ENCODE measurements at places on chromosomes 4 and X.

GRCh38 chrX:38882894-38883626, 81.8 kb downstream of the MID1IP1 start:
- DNase-seq = no peak

- DNase-seq = no peak
Observed at GRCh38 chr4:113183032-113183605, 133.7 kb downstream of the ANK2 start.

DNA sequence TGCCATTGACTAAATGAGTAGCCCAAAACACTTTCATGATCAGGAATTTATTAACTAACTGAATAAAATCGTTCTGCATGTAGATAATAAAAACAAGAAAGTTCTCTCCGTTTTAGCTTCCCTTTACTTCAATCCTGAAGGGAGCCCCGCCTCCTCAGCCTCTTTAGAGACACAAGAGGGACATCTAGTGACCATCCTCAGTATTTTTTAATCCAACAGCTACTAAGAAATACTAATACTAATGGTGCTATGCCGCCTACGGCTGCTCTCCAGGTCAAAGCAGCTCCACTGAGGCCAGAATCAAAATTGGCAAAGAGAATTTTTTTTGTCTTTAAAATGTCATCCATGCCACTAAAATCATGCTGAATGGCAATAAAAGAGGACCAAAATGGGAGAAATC, 3.2 kb upstream of the PCDH19 start:
- no peak for DNase-seq

- DNase-seq = no peak
Observed at GRCh38 chr4:129327637-129328036, 231.7 kb downstream of the C4orf33 start.

DNA sequence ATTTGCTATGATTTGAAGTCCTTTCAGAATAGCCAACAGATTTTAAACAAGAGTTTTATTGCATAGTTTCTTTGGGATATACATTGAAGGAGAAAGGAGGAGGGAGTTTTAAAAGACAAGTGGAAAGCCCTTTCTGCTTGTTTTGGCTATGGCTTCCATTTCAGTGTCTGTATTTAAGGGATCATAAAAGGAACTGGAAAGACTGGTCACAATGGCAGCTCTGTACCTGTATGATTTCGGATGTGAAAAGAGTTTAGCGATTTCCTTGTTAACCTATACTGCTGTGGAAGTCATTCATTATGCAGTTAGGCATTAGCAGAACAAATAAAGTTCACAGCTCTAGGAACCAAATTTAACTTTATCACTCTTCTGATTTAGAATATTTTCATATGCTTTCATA, 60.7 kb downstream of the TET2 start:
- DNase-seq = no peak

- no peak for DNase-seq
Observed at GRCh38 chr4:145635117-145635516, 15.9 kb downstream of the MMAA start.

- DNase-seq = no peak
Observed at GRCh38 chr4:54806351-54806750, 148.6 kb downstream of the KIT start.

- DNase-seq = no peak
Observed at GRCh38 chrX:17596061-17596460, 141.2 kb upstream of the SCML1 start.

DNA sequence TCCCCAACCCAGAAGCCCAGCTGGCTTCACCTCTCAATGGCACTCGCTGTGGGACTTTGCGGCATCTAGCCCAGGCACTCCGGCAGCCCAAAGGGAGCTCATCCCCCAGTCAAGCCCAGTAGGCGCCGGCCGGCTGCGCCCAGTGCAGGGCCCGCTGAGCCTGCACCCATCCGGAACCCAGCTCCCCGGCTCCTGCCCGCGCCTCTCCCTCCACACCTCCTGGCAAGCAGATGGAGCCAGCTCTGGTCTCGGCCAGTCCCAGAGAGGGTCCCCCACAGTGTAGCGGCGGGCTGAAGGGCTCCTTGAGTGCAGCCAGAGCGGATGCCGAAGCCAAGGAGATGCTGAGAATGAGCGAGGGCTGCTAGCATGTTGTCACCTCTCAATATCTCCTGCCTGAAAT, 116.8 kb upstream of the UGT8 start:
- no peak for DNase-seq

DNA sequence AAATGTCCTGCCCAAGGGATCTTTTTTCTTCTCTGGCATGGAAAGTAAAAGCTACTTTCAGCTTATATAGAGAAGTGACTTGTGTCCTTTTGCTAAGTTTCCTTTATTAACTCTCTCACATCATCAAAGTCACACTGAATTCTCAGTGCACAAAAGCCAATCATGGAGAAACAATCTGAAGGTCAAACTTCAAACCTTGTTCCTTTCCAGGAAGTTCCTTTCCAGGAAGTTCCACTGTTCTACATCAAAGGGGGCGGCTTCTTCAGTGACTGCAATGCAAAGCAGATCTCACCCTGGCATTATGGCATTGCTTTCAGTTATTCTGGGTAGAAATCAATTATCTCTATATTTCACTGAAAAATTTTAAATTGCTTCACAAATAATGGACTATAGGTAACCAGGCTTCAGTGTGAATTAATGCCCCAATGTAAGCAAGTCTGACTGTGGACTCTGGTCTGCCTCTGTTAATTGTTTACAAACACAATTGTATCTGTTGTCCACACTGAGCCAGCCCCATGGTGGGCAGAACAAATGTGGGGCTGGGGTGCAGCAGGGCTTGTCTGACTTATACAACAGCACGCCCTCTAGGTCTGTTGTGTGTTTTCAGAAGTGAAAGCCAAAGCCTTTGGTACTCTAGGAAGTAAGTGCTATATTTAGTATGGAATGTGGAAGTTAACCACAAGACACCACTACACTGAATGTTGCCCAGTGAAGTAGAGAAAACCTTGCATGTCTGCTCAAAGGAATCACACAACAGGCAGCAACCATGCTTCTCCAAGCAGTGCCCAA, 98.8 kb downstream of the CDS1 start:
- no peak for DNase-seq

DNA sequence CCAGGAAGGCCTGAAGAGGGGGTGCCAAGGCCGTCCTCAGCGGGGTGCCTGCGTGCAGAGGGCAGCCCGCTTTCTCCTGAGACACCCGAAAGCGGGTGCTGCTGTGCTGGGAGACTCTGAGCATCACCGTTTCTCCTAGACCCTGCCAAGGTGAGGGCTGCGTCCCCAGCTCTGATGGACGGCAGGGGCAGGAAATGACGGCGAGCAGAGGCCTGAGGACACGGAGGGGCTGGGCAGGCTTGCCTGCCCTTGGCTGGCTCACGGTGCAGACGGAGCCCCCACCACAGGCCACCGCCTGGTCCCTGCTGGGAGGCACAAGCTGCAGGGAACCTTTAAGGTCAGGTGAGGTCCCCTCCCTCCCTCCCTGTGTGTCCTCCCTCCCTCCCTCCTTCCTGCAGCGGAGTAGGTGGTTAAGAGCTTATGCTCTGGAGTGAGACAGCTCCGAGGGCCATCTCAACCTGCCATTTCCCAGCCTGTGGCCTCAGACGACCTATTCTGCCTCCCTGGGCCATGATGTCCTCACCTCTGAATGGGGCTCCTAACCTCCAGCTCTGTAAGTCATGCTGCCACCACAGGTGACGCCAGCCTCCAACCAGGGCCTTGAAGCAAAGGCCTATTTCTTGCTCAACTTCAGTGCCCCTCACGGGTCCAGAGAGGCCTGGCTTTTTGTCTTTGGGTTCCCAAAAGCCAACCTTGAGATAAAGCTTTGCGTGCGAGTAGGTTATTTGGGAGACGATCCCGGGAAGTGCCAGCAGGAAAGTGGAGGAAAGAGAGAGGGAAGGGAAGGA, 54.2 kb upstream of the GRPEL1 start:
- DNase-seq = no peak

- DNase-seq = no peak
Observed at GRCh38 chrX:136452614-136453013, 35.1 kb upstream of the BRS3 start.

GRCh38 chrX:15334561-15334960, 762 bp downstream of the PIGA start:
- DNase-seq = no peak

- DNase-seq = no peak
Observed at GRCh38 chr4:102589743-102590142, 88.6 kb downstream of the NFKB1 start.

DNA sequence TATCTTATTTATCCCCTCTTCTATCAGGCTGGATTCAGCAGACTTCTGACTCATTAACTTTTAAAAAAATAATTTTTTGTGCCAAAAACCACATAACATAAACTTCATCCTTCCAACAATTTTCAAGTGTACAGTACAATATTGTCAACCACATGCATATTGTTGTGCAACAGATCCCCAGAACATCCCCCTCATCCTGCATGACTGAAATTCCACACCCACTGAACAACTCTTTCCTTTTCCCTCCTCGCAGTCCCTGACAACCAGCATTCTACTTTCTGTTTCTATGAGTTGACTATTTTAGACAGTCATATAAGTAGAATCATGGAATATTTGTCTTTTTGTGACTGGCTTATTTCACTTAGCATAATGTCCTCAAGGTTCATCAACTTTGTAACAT, 2.2 kb upstream of the MID2 start:
- no peak for DNase-seq

- DNase-seq = no peak
Observed at GRCh38 chr4:120446051-120446567, 379.5 kb upstream of the MAD2L1 start.

DNA sequence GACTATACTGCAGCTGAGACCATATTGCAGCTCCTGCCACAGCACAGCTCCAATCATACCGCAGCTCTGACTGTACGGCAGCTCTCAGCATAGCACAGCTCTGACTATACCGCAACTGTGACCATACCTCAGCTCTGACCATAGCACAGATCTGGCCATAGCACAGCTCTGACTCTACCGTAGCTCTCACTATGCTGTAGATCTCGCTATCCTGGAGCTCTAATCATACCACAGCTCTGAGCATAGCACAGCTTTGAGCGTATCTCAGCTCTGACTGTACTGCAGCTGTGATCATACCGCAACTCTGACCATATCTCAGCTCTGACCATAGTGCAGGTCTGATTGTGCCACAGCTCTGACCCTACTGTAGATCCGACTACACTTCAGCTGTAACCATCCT, 139.2 kb downstream of the ASMT start:
- no peak for DNase-seq

- DNase-seq = no peak
Observed at GRCh38 chr4:780716-781492, 45.0 kb downstream of the CPLX1 start.

- no peak for DNase-seq
Observed at GRCh38 chr4:6231663-6232165, 31.4 kb upstream of the JAKMIP1 start.

GRCh38 chr4:7752649-7753048, 187.0 kb downstream of the AFAP1 start:
- DNase-seq = no peak

GRCh38 chrX:15515931-15516330, 15.3 kb downstream of the BMX start:
- DNase-seq = no peak

DNA sequence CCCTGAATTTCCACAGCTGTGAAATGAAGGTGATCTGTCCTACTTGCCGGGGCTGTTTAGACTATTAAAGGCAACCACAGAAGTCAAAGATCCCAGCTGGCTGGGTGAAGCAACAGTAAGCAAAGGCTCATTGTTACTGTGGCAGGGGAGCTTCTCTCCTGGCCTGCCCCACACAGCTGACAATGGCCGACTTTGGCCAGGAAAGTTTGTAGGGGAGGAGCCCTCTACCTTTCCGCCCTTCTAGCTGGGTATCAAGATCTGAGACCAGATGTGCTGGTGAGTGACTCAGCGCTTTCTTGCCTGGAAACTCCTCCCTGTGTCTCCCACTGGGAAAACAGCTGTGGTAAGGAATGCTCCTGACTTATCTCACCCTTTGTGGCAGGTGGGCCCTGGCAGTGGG, 21.1 kb downstream of the RASSF6 start:
- DNase-seq = no peak

GRCh38 chrX:69139516-69139915, 25.7 kb downstream of the PJA1 start:
- DNase-seq = no peak

- DNase-seq = peak; percentile 67
Observed at GRCh38 chr4:1009542-1010394, 1.7 kb upstream of the FGFRL1 start.

DNA sequence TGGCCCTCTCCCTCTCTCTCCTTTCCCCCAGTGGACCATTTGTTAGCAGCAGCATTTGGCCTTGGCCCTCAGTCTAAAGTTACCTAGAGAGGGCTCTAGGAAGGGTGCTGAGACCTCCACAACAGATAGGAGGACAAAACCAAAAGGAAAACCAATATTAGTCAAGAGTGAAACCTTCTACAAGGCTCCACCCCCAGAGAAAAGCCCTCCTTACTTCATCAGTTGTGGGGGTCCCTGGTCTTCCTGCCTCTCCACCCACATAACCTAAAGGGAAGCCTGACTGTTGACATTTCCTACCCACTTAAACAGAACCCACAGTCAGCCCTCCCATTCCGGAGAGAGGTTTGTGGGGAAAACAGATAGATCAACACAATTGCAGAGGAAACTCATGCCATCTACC, 4.7 kb upstream of the CD40LG start:
- no peak for DNase-seq

- DNase-seq = no peak
Observed at GRCh38 chr4:150104404-150105027, 26.3 kb downstream of the DCLK2 start.

DNA sequence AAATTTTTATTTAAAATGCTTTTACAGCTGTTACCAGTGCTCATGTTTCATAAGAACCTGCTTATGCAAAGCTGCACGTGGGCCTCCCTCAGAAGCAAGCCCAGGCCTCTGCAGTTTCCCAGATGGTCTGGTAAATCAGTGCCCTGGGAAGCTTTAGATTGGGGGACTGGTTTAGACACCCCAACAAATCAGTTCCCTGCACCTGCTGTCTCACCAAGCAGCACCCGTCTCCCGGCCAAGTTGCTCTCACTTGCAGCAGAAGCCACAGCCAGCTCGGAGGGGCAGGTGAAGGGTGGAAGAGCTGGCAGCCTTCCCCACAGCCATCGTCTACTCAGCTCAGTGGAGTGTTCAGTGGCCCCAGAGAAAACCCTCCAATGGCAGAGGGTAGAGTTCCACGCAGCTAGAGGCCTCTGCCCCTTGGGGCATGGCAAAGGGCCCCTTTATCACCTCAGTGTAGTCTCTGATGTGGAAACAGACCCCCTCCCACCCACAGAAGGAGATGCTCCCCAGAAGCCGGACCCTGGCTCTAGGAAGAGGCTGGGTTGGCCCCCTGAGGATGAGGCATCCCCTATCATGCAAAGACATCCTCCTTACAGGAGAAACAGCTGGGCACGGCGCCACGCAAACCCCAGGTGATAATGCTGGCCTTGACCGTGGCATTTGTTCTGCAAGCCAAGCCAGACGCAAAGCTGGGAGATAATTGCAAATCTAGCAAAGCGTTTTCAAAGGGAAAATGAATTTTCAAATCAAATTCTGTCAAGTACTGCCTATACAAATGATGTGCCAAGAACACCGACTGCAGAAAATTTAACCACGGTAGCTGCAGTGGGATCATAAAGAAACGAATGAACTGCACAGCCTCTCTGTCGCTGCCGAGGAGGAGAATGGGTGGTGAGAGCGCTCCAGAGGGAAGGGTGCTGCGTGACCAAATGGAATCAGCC, 51.9 kb downstream of the ZFYVE28 start:
- no peak for DNase-seq

- no peak for DNase-seq
Observed at GRCh38 chrX:108307132-108308085, 130.8 kb downstream of the COL4A6 start.

GRCh38 chr4:112673076-112673475, 36.1 kb downstream of the LARP7 start:
- no peak for DNase-seq

Data from stimulated activated naive CD4-positive, alpha-beta T cell treated with Interleukin-2 at 50 U/mL for 16 hours (primary cell).